NCI-H1092 (cell line): ENCODE measurements at places on chromosomes 2 and 18.

GRCh38 chr18:7657050-7657449, 89.9 kb downstream of the PTPRM start:
- DNase-seq = no peak

DNA sequence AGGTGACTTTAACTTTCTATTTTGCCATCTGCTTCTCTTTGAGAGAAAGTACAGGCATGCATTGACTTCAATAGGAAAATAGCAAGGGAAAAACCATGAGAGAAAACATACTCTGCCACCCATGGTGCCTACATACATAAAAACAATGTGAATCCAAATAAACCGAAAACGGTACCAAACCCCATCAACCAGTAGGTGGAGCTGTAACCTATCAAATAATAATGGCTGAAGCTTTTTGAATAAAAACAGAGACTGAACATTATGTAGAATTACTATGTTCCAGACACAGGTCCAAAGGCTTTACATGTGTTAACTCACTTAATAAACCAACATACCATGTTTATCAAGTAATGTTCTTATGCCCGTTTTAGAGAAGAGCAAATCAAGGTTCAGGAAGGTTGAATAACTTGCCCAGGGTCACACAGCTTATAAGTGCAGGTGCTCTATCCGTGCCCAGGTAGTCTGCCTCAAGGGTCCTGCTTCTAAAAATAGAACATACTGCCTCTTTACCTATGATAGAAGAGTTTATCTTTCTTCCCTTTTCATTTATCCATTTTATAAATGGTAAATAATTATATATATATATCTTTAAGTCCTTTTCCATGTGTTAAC, 293.9 kb upstream of the SYT4 start:
- DNase-seq = peak; percentile 46

GRCh38 chr2:88855620-88856408, 164.3 kb downstream of the RPIA start:
- no peak for DNase-seq

DNA sequence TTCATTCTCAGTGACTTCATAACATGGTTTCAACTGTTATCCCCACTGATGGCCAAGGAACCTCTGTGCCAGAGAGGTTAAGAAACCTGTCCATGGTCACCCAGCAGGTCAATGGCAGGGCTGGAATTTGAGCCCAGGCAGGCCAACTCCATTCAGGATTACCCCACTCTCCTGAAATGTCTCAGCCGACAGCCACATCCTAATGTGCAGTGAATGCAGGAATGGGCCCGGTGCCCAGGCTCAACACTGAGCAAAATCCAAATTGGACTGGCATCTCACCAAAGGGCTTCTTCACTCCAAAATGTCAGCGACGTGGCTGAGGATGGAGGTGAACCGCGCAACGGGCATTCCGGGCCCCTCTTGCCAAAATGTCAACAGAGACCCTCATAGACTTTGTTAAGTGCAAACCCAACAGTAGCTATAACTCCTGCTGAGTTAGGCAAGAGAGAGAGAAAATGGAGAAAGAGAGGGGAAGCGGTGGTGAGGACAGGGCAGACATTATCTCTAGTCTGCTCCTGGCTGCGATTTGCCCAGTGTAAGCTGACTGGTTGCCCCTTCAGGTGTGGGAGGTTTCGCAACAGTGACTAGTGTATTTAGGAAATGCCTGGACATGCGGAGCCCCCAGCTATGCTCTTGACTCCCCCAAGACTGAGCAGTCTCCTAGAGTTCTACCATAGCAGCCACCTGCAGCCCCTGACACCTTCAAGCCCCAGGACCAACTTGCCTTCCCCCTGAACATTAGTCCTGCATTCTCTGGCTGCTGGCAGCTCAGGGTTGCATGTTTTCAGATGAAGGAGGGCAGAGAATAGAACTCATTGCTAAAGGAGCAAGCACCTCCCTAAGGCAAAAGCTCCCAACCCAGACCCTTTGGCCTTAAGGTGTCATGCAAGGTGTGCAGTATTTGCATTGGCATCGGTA, 167.7 kb downstream of the ANAPC1 start:
- no peak for DNase-seq

DNA sequence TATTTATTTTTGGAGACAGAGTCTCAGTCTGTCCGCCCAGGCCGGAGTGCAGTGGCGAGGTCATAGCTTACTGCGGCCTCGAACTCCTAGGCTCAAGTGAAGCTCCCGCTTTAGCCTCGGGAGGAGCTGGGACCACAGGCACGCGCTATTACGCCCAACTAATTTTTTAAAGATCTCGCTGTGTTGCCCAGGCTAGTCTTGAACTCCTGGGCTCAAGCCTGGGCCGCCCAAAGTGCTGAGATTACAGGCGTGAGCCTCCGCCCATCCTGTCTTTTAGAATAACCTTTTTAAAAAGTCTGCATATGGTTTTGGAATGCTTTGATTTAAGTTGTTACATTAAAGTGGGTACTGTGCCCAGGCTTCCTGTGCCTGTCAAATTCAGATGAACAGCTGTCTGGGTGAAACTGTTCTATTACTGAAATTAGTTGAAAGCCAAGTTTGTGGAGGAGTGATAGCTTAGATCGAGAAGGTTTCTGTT, 944 bp downstream of the RAB3GAP1 start:
- no peak for DNase-seq

- no peak for DNase-seq
Measured at GRCh38 chr2:102668171-102668570, 48.8 kb downstream of the SLC9A2 start.

- no peak for DNase-seq
Measured at GRCh38 chr2:136381722-136382633, 264.0 kb upstream of the CXCR4 start.

DNA sequence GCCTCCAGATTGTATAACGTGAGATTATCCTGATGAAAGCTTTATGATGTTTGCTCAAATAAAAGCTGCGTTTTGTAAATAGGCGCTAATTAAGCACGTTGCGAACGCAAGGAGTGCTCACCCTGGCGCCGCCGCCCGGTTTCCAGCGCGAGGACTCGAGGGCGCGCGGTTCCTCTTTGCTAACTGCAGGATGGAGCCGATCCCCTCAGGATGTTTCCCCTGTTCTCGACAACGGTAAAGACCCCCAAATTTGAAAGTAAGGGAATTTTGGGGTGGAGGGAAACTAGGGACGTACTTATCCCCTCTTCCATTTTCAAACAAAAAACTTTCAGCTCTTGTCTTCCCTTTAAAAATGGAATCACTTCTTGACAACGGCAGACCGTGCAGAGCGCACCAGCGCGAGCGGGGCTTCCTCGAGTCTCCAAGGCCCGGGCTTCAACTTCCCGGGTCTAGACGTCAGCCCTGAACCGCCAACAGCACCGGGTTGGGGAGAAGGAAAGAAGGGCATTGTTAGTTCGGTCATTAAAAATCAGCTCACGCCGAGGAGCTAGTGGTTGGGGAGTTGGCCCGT, 1.1 kb upstream of the GBX2 start:
- DNase-seq = no peak

DNA sequence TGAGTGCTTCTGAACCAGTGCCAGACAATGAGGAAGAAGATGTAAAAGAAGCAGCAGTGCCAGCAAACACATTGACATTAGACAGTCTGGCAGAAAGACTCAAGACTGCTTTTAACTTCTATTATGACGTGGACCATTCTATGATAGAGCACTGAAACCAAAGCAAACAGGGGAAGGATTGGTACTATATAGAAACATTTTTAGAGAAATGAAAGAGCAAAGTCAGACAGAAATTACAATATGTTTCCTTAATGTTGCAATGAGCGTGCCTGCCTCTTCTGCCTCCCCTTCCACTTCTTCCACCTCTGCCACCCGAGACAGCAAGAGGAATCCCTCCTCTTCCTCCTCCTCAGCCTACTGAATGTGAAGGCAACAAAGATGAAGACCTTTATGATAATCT, 39.7 kb downstream of the DHX57 start:
- DNase-seq = no peak

- DNase-seq = no peak
Measured at GRCh38 chr2:161992531-161992930, 81.5 kb downstream of the DPP4 start.

DNA sequence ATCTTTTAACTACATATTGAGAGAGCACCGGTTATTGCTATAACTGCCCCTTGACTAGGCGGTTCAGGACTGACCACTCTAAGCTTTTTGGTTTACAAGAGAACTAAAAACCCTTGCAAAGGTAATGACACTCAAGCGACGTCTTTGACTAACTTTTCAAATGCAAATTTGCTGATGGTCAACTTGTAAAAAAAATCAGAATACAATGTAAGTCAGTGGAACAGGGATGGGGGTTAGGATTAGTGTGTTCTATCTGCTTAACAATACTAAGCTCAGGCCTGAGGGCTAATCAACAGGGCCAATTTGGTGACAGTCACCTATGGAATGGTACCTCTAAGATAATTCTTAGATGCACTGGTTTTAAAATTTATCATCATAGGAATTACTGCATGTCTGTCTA, 57.1 kb downstream of the ZAP70 start:
- DNase-seq = no peak

GRCh38 chr2:101882769-101883307, 108.9 kb upstream of the IL1R2 start:
- DNase-seq = no peak

- no peak for DNase-seq
Measured at GRCh38 chr2:11598228-11598731, 64.4 kb downstream of the GREB1 start.

DNA sequence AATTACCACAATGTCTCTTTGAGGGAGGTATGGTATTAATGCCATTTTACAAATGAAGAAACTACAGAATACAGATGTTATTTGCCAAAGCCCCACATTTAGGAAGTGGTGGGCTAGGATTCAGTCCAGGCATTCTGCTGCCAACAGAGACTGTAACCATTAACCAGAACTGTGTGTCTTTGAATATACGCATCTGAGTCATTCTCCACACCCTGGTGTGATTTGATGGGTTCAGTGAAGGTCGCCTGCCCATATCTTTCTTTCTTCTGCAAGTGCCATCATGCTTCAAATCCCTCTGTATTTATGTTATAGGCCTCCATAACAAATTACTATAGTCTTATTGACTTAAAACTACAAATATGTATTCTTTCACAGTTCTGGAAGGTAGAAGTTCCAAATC, 479.0 kb upstream of the DCC start:
- no peak for DNase-seq

DNA sequence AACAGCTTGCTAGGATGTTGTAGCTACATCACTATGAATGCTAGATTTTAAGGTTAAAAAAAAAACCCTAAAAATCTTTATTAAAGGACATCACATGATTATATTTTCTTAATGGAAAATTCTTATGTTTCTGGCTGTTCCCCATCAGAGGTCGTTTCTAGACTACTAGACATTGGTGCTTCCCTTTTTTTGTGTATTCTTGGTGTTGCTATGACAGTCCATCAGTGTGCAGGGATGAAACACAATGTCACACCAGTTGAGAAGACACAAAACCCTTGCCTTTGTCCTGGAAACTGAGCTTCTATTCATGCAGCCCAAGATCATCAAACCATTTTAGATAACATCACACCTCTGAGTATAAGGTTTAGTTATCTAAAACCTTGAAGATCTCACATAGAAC, 19.9 kb upstream of the TMEM131 start:
- no peak for DNase-seq

DNA sequence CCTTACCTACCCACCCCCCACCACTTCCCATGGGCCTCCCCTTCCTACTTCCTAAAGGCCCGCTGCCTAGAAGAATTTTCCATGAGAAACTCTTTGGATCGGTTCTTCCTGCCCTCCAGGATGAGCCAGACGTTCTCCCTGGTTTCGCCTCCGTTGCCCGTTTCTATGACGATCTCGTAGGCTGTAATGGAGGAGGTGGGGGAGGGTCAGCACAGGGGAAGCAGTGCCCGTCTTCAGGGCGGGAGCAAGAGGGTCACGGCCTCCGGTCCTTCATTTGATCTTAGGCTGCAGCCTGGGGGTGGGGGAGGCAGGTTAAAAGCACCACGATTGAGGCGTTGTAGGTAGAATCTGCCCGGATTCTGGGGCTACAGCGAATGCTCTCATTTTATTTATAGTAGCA, 172.0 kb downstream of the LOXHD1 start:
- DNase-seq = no peak

DNA sequence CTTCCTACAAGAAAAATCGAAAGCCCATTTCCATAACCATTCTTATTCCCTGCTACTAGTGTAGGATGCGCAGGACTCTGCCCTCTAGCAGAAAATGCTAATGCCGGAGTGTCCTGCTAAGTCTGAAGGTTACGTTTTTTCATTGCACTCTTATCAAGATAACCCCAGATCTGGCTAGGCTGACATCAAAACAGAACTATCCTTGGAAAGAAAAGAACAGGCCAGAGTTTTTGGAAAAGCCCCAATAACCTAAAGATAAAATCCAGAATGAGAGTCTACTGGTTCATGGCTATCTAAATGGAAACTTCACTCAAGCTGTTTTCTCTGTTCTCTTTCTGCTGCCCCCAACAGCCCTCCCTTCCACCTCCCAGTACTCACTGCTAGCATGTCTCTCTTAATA, 913 bp downstream of the RNF152 start:
- no peak for DNase-seq

- no peak for DNase-seq
Measured at GRCh38 chr2:65766768-65767267, 334.4 kb upstream of the SPRED2 start.
